NCI-H524 treated with DMSO at 0.1 percent for 48 hours (cell line): ENCODE measurements at places on chromosomes 6 and 20.

GRCh38 chr20:43243672-43244269 lies 54.1 kb upstream of the PTPRT start:
- peak; percentile 10 for DNase-seq

GRCh38 chr6:81977486-81977885 lies 225.0 kb upstream of the TENT5A start:
- DNase-seq: no peak

DNA sequence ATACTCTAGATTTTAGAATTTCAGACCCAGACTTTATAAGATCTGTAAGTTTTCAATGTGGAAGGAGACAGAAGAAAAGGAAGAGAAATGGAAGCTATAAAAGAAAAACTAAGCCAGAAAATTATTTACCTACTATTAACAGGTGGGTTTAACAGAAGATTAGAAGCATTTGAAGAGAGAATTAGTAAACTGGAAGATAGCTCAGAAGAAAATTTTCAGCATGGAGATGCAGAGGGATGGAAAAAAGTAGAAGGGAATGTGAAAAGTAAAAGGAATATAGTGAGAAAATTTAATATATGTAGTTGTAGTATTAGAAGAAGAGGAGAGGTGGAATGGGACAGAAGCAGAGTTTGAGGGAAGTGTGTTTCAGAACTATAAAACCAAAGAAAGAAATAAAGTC lies 56.1 kb downstream of the QKI start:
- no peak for DNase-seq

DNA sequence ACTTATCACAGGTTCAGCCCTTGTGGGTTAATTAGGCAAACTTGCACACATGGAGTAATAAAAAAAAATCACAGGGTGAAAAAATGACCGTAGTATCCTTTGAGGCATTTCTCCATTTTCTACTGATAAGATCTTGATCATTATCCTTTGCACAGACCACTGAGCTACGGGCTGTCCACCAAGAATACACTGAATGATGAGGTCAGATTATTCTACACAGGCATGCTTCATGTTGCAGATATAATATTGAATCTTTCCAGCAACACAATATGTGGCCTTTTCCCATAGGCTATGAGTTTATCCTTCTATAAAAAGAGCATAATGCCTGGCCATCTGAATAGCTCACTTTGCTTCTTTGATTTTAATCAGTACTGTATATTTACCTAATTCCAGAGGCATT lies 168.9 kb downstream of the FRK start:
- no peak for DNase-seq

DNA sequence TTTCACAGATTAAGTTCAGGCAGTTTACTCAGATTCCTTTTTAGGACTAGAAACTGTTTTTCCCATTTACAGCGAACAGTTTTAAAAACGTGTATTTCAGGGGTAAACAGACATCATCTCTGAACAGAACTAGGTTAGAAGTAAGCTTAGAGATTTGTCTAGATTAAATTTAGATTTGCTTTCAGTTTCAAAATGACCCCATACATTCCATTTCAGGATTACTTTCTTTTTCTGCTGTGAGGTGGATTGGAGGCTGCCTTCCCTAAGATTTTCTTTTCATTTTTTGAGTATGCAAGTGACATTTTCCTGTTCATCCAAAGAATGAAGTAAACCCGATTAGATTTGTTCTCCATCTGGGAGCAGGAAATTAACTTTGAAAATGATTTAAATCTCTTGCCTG lies 747.2 kb downstream of the KHDRBS2 start:
- no peak for DNase-seq

DNA sequence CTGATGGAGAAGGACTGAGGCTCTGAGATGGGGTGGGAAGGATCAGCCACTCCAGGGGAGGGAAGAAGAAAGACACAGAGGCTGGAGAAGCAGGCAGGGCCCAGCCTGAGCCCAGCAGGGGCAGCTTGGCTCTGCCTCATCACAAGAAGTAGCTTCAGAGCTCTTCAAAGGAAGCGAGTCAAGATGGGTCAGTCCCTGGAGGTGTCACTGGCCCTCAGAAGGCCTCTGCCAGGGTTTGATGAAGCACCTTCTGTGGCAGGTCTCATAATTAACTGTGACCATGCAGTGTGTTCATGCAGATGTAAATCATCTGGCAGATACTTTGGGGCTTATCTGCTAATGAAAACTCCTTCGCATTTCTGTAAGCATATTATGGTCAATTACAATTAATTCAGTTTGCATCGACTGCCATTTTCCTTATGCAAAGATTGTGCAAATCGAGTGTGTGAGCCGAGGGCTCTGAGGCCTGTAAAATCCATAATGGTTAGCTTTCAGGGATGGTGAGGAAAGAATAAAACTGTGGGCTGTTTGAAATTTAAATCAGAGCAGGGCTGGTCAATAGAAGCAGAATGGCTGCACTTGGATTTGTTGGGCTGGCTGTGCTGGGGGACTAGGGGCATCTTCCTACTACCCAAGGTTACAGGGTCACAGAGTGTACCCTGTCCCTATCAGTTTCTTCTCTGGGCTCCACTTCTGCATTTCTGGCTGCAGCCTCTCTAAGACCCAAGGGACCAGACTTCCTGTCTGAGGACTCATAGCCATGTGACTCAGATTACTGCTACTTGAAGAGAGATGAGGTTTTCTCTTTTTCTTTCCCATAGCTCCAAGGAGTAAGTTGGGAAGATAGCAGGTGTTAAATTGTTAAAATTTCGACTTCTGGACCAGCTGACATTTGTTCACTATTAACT lies 376.6 kb downstream of the DHX35 start:
- DNase-seq: no peak

- DNase-seq: no peak
These were observed 65.2 kb upstream of the RSPO3 start for GRCh38 chr6:127053032-127053874.

DNA sequence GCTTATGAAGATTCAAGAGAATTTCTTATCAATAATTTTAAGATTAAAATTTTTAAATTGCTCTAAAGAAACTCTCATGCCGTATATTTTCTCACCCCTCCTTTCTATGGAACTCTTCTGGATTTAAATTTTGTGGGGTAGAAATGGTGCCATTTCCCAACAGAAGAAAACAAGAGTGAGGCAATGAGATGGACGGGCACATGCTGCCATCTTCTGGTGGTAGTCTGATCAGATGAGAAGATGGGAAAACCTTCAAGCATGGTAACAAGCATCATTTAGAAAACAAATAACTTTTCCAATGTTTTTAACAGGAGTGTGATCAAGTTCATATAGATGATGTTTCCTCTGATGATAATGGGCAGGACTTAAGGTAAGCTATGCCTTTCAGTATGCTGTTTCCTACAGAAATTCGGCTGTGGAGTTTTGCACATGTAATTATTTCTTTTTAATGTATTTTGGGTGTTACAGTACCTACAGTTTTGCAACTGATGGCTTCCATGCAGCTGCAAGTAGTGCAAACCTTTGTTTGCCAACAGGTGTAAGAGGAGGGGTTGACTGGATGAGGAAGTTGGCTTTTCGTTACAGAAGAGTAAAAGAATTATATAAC lies 271.4 kb downstream of the EYA4 start:
- DNase-seq: no peak

DNA sequence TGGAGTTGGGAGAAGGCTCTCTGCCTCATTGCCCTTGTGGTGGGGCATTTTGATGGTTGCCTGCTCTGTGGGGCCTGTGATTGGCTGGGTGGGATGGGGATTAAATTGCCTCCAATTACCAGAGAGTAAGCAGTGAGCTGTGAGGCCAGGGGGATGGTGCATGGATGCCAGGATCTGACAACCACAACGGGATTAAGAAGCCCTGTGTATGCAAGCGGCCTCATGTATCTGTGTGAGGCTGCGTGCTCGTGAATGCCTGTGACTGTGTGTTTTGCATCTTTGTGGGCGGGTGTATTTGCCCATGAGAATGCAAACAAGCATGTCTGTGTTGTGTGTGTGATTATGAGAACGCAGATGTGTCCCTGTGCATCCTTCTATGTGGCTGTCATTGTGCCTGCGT lies 46.1 kb downstream of the CD40 start:
- no peak for DNase-seq

DNA sequence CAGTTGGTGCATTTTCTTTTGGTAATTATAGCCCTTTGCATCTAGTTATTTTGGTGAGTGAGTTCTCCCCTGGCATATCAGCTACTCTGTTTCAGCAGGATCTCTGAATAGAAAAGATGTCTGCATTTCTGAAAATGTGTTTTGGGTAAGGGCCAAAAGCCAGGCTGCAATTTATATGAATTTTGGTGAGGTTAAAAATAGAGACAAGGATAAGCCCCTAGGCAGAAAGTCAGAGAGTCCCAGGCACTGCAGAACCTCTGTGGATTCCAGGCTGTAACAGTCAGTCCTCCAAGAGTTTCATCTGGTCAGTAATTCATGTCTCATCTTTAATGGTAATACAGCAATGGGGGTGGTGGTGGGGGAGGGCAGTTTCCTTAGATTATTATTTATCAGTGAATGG lies 53.0 kb downstream of the HDGFL1 start:
- DNase-seq: no peak

DNA sequence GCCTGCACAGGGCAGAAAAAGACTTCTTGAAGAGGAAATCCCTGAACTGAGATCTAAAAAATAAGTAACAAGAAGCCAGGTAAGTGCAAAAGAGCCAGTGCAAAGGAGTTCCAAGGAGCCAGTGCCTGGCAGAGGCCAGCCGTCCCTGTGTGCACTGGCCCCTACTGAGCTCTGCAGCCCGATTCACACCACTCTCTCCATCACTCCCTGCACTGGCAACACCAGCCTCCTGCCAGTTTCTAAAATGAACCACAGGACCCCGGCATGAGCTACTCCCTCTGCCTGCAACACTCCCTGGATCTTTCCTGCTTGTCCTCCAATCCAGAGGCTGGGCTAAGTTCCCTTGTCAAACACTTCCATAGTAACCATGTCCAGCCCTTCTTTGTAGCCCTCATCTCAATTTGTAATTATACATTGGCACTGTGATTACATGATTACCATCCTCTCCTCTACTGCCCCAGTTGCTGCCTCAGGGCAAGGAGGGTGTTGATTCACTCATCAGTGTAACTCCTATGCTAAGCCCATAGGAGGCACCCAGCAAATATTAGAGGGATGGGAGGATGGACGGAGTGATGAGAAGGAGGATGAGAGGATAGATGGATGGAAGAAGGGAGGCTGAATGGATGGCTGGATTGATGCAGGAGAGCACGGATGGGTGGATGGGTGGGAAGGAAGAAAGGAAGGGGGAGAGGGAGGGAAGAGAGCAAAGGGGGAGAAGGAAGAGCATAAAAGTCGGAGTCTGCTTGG lies 49.3 kb downstream of the SIRPA start:
- DNase-seq: no peak

DNA sequence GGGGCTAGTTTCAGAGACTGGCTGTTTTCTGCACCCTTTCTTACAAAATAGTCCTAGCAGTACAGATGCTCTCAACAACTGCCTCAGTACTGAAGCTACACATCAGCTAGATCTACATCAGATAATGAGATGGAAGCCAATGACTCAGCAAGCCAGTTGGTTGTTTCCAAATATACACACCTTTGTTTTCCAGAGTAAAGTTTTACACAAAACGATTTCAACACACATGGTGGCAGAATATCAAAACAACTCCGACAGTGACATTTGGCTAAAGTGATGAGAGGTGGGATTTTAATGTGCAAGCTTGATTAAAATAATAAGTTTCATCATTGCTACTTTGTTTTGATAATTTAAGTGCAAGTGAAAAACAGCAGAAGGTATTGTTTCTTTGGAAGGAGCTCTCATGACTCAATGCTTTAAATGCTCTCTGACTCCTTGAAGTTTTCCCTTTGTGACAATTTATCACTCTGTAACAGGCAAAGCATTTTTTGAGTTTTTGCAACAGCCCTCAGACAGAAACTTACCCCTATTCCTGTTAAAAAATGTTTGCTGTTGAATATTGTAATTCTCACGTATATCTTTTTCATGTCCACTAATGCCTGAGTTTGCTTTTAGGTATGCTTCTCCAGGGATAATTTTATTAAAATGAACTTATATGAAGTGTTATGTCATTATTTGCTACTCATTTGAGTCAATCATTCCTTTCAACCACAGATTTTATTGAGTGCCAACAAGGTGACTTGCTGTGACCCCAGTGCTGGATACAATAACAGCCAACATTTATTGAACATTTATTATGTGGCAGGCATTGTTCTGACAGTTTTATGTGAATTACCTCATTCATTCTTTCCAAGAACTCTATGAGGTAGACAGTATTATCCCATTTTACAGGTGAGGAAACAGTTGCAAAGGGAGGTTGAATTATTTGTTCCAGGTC lies 882.0 kb downstream of the TFAP2A start:
- no peak for DNase-seq
